Right kidney (tissue), 9 donors: ENCODE measurements at places on chromosomes 2 and 18.
A peak's percentile ranks its signal among the peaks of the same experiment; 100 is the strongest.

DNA sequence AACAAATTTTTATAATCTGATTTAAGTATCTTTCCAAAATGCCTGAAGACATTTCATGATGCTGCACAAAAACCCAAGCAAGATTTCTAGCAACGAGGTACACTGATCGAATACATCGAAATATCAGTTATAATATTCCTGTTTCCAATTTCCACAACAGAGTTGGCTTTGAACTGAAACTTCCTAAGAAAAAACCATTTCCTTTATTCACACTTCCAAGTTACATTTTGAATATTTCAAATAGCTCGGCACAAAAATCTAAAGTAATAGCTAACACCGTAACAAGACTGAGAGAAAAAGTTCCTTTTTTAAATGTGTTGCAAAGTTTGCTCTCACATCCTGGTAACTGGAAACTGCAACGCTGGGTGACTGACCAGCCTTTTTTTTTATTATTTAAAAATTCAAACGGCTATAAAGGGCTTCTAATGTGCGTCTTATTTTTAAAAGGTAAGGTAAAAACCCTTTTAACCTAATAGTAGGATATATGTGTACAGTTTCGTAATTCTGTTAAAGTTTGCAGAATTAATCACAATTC is 1.7 kb downstream of the HNRNPLL start:
- peak; percentile 19 for DNase-seq

- DNase-seq: no peak
Measured at GRCh38 chr2:176960736-176961520, 251.7 kb upstream of the HNRNPA3 start.

DNA sequence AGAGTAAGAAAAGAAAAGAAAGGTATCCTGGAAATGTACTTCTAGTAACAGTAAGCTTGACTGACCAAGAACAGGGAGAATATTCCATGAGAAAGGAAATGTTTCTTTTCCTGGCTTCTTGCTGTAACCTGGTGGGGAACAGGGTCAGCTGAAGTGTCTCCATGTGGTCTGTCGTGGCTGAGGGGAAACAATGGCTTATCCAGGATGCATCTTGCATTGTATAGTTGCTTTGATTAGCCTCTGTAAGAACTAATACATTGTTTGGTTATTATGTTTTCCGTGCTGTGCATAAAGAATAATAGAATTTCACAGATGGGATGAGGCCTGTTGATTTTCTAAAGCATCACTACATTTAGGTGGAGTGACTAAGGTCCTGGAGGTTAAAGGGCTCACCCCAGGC is 4.9 kb downstream of the CREG2 start:
- no peak for DNase-seq

DNA sequence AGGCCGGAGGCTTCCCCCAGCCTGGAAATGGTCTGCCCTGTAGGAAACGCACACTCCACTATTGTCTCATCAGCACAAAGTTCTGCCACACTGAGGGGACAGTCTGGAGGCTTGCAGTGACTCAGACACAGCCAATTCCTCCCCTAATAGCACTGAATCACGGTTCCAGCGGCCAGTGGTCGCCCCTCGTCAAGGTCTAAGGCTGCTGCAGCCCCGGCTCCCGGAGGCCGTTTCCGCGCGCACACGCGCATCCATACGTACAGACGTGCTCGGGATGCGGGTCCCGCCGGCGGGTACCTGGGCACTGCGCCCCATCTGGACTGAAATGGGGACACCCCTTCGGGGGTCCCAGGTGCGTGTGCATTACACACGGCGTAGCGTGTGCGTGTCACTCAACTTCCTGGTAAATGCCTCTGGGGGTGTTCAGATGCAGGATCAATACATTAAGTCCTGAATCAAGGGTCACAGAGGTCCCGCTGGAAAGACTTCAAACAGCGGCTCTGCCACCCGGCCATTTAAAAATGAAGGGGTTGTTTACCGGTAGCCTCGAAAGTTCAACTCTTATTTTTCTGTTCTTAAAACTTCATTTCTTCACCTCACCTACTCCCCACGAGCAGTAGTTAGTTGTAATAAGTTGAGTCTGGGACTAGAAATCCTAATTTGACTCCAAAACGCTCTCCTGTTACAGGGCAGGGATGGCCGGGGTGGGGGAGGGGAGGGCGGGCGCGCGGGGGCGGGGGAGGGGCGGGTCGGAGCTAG is 572 bp upstream of the ZNF516 start:
- DNase-seq: peak; percentile 87

- no peak for DNase-seq
Measured at GRCh38 chr18:67475673-67476072, 40.8 kb downstream of the DSEL start.

DNA sequence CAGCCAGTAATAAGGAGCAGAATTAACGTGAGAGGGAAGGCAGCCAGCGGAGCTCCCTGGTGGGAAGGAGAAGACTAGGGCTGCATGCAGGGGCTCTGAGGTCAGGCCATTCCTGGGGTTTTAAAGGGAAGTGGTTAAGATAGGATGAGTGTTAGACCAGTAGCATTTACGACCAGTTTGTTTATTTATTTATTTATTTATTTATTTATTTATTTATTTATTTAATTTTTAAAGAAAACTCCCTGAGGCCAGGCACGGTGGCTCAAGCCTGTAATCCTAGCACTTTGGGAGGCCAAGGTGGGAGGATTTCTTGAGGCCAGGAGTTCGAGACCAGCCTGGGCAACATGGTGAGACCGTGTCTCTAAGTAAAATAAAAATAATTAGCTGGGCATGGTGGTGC is 152.8 kb downstream of the FHOD3 start:
- DNase-seq: no peak

GRCh38 chr2:164068063-164068462 is 332.3 kb upstream of the FIGN start:
- DNase-seq: no peak
